ENCODE measurements at places on chromosomes 3 and 15. TPM values are rescaled to one million over a fixed set of nuclear protein-coding genes. Genes with fewer than 3 reads are reported as not detected.

DNA sequence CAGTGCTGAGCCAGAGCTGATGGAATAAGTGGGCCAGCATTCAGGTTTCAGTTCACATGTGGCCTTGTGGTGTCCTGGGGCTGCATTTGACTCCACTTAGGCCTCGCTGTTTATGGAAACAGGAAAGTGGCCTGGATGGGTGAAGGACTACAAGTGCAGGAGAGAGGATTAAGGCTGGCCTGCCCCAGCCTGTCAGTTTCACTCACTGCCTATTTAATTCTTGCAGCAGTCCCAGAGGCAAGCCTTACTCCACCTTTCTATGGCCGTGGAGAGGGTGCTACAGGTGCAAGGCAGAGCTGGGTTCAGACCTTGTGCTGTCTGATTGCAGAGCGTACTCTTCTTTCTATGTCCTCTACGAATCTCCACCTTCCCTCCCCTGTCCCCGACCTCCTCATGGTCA lies 37.7 kb downstream of the ABHD17C start:
- DNase-seq: no peak

- no peak for DNase-seq
These were observed 328.0 kb upstream of the CDIN1 start for GRCh38 chr15:36251450-36251849.

Gene MYEF2
- 36.5 TPM for total RNA-seq

GRCh38 chr3:61848885-61849284 lies 287.5 kb downstream of the PTPRG start:
- DNase-seq: no peak

Gene PIGX
- total RNA-seq: 33.5 TPM
